ENCODE measurements at places on chromosomes 4 and X.

DNA sequence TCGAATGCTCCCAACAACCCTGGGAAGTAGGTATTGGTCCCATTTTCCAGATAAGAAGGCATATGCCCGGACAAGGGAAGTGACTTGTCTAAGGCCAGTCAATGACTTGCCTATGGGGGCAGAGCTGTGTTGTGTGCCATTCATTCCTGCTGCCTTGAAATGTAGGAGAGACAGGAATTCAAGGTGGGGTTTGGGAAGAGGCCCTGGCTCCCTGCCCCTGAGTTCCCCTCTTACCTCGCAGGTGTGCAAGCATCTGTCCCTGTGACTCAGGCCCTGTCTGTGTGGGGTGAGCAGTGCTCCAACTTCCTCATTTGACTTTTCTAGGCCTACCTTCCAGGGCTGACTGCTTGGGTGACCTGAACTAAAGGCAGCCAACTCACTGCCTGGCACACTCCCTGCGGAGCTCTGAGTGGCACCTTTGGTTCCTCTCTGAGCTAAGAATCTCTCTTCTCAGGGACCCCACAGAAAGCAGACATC, 5.1 kb downstream of the EFNB1 start:
- no peak for DNase-seq

GRCh38 chr4:95124906-95125504, 367.2 kb downstream of the BMPR1B start:
- no peak for DNase-seq

DNA sequence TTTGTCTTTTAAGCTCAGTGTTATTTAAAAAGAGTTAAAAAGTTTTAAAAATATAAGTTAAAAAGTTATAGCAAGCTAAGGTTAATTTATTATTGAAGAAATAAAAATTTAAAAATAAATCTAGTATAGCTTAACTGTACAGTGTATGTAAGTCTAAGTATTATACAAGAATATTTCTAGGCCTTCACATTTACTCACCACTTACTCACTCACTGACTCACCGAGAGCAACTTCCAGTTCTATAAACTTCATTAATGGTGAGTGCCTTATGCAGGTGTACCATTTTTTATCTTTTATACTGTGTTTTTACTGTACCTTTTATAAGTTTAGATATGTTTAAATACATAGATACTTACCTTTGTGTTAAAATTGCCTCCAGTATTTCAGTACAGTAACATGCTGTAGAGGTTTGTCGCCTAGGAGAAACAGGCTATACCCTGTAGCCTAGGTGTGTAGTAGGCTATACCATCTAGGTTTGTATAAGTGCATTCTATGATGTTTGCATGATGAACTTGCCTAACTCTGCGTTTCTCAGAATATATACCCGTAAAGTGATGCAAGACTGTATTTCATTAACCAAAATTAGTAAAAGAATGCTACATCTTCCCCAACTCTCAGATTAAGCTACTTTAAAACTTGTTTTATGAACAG, 202.9 kb downstream of the CFAP299 start:
- no peak for DNase-seq

DNA sequence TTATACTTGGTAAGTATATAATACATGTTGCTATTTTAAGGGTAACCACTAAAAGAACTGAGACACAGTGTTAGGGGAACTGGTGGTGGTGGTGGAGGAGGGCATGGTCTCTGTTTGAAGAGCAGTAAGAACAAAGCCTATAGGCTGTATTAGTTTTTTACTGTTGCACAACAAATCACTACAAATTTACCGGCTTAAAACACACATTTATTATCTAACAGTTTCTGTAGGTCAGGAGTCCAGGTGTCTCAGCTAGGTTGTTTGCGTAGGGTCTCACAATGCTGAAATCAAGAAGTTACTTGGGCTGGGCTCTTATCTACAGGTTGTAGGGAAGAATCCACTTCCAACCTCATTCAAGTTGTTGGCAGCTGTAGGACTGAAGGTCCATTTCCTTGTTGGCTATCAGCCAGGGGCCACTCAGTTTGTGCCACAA, 52.6 kb downstream of the CASK start:
- no peak for DNase-seq

DNA sequence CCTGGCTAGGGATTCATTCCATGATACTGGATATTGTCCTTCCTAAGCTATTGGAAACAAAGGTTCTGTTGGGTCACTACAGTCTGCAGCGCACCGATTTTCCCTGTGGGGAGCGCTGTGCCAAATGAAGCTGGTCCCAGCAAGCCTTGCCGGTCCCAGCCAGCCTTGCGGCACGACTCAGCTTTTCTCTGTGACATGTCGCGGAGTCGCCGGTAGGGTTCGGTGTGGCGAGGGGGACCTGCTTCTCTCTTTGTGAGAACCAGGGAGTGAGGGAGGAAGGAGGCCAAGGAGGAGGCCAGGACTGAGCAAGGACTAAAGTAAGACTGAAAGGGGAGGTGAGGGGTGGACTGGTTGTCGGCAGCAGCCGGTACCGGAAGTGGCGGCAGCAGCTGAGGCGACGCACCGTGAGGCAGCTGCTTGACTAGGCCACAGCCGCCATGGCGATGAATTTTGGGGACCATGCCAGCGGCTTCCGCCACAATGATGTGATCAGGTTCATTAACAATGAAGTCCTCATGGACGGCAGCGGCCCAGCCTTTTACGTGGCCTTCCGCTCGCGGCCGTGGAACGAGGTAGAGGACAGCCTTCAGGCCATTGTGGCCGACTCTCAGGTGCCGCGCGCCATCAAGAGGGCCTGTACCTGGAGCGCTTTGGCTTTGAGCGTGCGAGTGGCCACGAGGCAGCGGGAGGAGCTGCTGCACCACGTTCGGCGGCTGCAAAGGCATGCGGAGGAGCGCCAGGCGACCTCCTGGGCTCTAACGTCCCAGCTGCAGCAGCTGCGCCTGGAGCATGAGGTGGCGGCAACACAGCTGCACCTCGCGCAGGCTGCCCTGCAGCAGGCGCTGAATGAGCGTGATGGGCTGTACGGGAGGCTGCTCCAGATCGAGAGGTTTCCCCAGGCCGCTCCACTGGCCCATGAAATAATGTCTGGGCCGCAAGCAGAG, at the start of gene TEX13D:
TEX13D (plus strand) TSS at position 180 of the 944 bp plus-strand sequence; CDS start at position 438, 258 bp downstream.
- no peak for DNase-seq

GRCh38 chr4:5632066-5632440, 76.3 kb downstream of the EVC2 start:
- DNase-seq, result no peak

DNA sequence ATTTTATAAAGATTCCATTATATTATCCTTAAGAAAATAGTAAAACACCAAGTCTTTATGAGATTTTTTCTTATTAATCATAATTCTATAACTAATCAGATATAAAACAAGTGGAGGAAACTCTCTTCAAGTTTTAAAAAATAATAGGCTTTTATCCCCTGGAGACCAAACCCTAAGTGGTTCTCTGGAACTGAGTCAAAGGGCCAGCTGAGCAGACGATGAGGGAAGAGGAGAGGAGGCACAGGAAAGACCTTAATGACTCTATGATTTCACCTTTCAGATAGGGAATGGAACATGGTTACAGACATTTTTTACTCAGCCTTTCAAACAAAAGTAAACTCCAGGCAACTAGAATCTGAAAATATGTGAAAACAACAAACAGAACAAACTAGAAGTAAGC, 201.8 kb downstream of the SLC39A8 start:
- DNase-seq, result no peak

- DNase-seq, result no peak
Measured at GRCh38 chr4:118398226-118399090, 45.7 kb upstream of the PRSS12 start.

Data from CD4-positive, alpha-beta T cell treated with Interferon gamma for 1 hour (primary cell).